ENCODE measurements at places on chromosomes 3 and 15.

GRCh38 chr15:57735431-57735830 lies 28.9 kb downstream of the POLR2M start:
- H3K4me1 ChIP-seq, result peaks cover 6% of the 10 kb centered on the region
- H3K27me3 ChIP-seq, result no peaks in the 10 kb centered on the region
- H3K36me3 ChIP-seq, result no peaks in the 10 kb centered on the region
- no peak overlapping the region for H3K4me3 ChIP-seq

GRCh38 chr3:110564674-110565073 lies 506.9 kb upstream of the NECTIN3 start:
- no peak for DNase-seq
- no peak overlapping the region for H3K4me3 ChIP-seq
- H3K36me3 ChIP-seq, result no peaks in the 10 kb centered on the region
- no peaks in the 10 kb centered on the region for H3K4me1 ChIP-seq

GRCh38 chr15:39084674-39085530 lies 496.0 kb upstream of the THBS1 start:
- peaks cover 7% of the 10 kb centered on the region for H3K4me1 ChIP-seq
- no peaks in the 10 kb centered on the region for H3K36me3 ChIP-seq

DNA sequence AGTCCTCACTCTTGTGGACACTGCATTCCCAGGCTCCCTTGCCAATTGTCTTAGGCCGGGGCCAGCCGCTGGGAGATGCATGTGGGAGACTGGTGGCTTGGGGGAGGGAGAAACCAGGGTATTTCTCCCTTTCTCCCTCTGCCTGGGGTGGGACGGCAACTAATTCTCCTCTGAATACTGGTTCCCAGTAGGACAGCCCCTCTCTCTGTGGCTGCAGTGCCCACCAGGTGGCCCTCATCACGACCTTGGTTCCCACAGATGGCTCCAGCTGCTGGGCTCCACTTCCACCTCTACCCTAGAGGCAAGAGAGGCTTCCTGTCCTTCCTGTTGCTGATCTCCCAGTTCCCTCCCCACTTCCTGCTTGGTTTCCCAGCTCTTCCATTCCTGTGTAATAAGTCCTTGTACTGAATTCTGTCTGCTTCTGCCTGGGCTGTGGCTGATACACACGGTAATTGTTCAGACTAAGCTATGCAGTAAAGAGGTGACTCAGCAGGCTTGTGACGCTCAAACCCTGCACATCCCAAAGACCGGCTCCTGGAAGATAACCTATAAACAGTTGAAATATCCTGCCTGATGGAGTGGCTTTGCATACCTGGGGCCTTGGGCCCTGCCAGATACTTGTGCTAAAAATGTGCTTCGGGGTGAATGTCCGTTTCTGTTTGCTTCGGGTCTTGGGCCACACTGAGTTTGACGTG lies 20.4 kb upstream of the COPG1 start:
- no peaks in the 10 kb centered on the region for H3K27me3 ChIP-seq
- H3K27ac ChIP-seq, result peak overlapping the region; percentile 82
- DNase-seq, result peak; percentile 54
- no peaks in the 10 kb centered on the region for H3K36me3 ChIP-seq

DNA sequence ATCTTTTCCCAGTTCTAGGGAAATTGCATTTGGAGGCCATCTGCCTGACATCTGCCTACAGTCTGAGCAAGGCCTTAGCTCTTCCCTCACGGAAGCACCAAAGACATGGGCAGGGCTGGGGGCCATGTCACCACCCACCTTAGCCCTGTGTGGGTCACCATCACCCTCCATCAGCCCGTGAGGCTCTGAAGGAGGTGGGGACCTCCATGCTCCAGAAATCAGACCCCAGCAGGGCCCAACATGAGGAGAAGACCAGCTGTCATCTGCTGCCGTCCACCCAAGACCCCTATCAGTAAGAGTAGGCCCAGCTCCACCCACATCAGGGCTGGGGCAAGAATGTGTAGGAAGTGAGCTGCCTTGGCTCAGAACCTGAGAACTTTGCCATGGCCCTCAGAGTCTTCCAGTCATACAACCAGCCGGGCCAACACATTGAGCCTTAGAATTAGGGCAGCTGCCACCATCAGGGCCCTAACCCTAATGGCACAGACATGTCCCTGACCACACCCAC lies 1.9 kb downstream of the TMIE start:
- no peaks in the 10 kb centered on the region for H3K36me3 ChIP-seq
- peak; percentile 27 for DNase-seq
- H3K27me3 ChIP-seq, result peaks cover 20% of the 10 kb centered on the region

- peaks cover 25% of the 10 kb centered on the region for H3K4me1 ChIP-seq
- peak; percentile 85 for DNase-seq
- H3K27me3 ChIP-seq, result no peaks in the 10 kb centered on the region
- peak overlapping the region; percentile 99 for H3K27ac ChIP-seq
Measured at GRCh38 chr3:33096093-33096868, 665 bp downstream of the GLB1 start.

- H3K27me3 ChIP-seq, result no peaks in the 10 kb centered on the region
- H3K4me3 ChIP-seq, result no peak overlapping the region
- no peak overlapping the region for H3K27ac ChIP-seq
- H3K36me3 ChIP-seq, result no peaks in the 10 kb centered on the region
- H3K4me1 ChIP-seq, result peaks cover 11% of the 10 kb centered on the region
Measured at GRCh38 chr3:183108470-183108869, 9.2 kb upstream of the MCCC1 start.

DNA sequence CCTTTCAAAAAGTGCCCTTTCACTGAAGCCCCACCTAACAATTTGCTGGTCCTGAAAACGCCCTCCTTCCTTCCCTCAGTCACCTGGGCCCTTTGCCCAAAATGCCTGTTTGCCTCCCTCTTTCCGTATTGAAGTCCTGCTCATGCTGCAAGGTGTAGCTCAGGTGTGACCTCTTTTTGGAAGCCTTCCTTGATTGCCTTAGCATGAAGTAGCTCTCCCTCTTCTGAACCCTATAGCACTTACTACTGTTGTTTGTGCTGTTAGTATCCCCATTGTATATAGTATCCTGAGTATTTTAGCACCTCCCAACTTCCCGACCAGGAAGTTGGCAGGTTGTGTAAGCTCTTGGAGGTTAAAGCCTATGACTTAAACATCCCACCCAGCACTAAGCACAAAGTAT lies 1.7 kb downstream of the PLS1 start:
- H3K27me3 ChIP-seq, result no peaks in the 10 kb centered on the region
- no peak for DNase-seq
- H3K4me3 ChIP-seq, result peak overlapping the region; percentile 82
- H3K36me3 ChIP-seq, result no peaks in the 10 kb centered on the region

DNA sequence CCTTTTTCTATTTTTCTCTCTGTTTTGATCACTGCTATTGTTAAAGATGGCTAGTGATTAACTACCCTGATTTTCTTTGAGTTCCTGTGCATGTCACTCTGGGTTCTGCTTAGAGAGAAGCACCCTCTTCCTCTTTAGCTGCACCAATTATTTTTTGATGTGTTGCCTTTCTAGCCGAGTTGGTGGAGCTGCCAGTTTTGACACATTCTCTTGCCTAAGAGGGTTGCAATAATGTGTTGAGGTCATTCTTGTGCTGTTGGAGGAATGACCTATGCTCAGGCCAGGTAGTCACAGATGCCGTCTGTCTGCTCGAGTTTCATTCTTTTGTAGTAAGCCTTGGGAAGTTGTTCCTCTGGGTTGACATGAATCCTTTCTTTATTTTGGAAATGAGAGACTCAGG lies 84.6 kb upstream of the DPH6 start:
- no peak overlapping the region for H3K27ac ChIP-seq
- H3K4me1 ChIP-seq, result peaks cover 10% of the 10 kb centered on the region
- no peak overlapping the region for H3K4me3 ChIP-seq
- H3K27me3 ChIP-seq, result no peaks in the 10 kb centered on the region
- no peak for DNase-seq

DNA sequence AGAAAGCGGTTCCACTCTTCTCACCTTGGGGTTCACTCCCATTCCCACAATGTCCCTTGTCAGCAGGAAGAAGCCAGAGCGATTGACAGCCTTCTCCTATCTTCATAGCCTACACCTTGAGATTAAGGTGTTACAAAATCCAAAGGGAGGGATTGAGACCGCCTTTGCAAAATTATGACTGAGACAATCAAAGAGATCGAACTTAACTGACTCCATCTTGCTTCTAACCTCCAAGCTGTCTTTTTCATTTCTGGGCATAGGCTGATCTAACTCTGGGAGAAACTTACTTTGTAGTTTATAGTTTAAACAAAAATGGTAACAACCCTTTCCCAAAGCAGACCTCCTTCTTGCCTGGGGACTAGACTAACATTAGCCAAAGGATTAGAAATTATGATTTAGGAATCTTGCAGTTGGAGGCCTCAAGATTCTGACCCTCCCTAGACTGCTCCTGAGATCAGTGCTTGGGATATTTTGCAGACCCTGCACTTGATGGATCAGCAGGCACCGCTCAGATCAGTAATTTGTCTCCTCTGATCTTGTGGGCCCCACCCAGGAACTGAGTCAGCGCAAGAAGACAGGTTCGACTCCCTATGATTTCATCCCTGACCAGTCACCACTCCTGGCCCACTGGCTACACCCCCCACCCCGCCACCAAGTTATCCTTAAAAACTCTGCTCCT lies 40.0 kb downstream of the PAQR5 start:
- DNase-seq, result no peak
- H3K27me3 ChIP-seq, result no peaks in the 10 kb centered on the region
- no peak overlapping the region for H3K27ac ChIP-seq
- no peaks in the 10 kb centered on the region for H3K36me3 ChIP-seq
- no peaks in the 10 kb centered on the region for H3K4me1 ChIP-seq

- no peak overlapping the region for H3K4me3 ChIP-seq
- peak overlapping the region; percentile 46 for H3K27ac ChIP-seq
- DNase-seq, result no peak
- H3K36me3 ChIP-seq, result peaks cover 56% of the 10 kb centered on the region
- peaks cover 12% of the 10 kb centered on the region for H3K4me1 ChIP-seq
Measured at GRCh38 chr15:41001524-41002214, 48.4 kb downstream of the CHAC1 start.

DNA sequence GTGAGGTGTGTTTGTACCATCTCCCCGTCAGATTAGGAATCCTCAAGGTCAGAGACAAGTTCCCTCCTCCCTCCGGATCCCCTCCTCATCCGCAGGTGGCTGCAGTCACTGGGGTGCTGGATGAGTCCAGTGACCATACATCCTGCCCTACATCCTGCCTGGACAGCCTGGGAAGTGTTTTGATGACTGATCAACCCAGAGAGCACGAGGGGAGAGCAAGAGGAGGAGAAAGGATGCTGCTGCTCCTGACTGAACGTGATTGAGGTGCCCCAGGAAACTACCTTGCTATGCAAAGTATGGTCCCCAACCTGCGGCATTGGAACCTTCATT lies 65.1 kb downstream of the SLC12A8 start:
- H3K4me3 ChIP-seq, result no peak overlapping the region
- peaks cover 71% of the 10 kb centered on the region for H3K4me1 ChIP-seq
- H3K27ac ChIP-seq, result peak overlapping the region; percentile 73
- H3K36me3 ChIP-seq, result no peaks in the 10 kb centered on the region
- H3K27me3 ChIP-seq, result no peaks in the 10 kb centered on the region

DNA sequence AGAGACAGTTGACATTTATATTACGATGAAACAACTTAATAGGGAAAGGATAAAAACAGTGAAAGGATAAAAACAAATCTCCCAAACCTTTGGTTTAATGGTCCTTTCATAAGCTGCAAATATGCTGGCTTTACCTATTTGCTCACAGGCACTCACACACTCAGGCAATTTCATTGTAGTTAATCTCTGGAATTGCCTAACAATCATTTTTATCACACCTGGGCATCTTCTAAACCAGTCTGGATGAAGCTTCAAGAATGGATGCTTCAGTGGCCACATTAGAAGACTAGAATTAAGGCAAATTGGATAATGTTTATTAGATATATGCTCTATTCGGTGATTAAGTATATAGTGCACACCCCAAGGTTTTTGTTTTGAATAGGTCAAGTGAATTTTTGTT lies 13.5 kb downstream of the OSBPL10 start:
- H3K27ac ChIP-seq, result no peak overlapping the region
- H3K27me3 ChIP-seq, result no peaks in the 10 kb centered on the region
- no peak overlapping the region for H3K4me3 ChIP-seq

DNA sequence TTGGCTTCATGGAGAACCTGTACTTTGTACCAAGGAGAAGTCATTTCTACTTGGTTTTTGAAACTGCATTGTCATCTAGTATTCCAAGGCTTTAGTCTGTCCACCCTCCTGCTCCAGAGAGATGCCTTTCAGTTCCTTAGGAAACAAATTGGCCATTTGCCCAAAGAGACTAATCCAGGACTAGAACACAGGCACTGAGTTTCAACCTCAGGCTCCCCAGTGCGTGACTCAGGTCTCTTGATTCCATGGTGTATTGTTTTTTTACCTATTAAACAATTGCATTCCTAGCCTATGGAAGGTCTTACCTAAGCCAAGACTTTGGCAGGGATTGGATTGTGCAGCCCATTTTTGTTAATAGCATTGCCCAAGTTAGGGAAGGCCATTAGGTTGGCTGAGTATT lies 214.8 kb upstream of the CTDSPL start:
- no peaks in the 10 kb centered on the region for H3K4me1 ChIP-seq
- H3K36me3 ChIP-seq, result no peaks in the 10 kb centered on the region
- H3K4me3 ChIP-seq, result no peak overlapping the region
- no peaks in the 10 kb centered on the region for H3K27me3 ChIP-seq
- H3K27ac ChIP-seq, result no peak overlapping the region

- no peak for DNase-seq
- peaks cover 17% of the 10 kb centered on the region for H3K36me3 ChIP-seq
Measured at GRCh38 chr3:184158404-184158803, 3.2 kb downstream of the DVL3 start.

DNA sequence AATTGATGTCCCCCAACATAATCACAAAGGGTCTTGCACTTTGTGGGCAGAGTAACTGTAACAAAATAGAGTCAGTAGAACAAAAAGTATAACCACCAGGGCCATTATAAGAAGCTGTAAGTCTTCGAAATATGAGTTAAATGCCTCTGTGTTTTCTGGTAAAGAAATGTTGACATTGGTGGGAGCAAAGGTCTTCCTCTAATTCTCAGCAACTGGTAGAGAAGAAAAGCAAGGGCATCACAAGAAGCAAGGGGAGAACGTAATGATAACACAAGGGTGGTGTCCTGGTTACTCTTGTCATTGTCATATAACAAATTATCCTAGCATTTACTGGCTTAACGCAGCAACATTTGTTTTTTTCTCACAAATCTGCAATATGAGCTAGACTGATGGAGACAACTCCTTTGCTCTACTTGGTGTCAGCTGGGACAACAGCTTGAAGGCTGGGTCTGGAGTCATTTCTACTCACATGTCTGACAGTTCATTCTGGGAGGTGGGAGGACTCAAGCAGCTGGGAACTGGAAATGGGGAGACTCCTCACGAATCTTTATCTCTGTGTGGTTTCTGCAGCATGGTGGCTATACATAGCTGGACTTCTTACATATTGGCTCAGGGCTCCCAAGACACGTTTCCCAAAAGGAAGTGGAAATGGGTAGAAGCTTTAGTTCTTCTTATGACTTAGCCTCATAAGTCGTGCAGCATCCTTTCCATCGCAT lies 20.2 kb downstream of the DNAJB11 start:
- H3K4me3 ChIP-seq, result no peak overlapping the region
- H3K27ac ChIP-seq, result no peak overlapping the region
- no peak for DNase-seq
- H3K4me1 ChIP-seq, result no peaks in the 10 kb centered on the region
- H3K36me3 ChIP-seq, result peaks cover 5% of the 10 kb centered on the region

- H3K4me1 ChIP-seq, result peaks cover 2% of the 10 kb centered on the region
- no peak overlapping the region for H3K27ac ChIP-seq
- H3K27me3 ChIP-seq, result no peaks in the 10 kb centered on the region
Measured at GRCh38 chr3:126124148-126124868, 40.4 kb upstream of the SLC41A3 start.

Measured in lower lobe of right lung (tissue), 2 donors.